Brain (organoid and tissue), 16 donors: ENCODE measurements at places on chromosomes 7 and 10. TPM values are rescaled to one million over a fixed set of nuclear protein-coding genes. Genes with fewer than 3 reads are reported as not detected.

DNA sequence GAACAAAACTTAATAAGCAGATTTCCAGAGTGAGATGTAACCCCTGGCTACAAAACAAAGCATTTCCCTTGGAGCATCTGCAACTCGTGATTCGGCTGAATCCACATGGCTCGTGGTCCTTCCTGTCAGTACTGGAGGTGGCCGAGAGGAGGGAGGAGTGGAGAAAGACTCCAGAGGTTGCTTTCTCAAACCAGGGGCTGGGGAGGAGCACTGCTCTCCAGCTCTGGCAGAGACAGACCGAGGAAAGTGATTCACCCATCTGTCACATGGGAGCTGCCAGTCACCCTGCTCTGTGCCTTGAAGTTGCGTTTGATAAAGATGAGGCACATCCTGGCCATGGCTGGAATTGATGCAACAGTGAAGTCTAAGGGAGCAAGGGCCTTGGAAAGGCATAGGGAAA, 72.7 kb downstream of the COL13A1 start:
- DNase-seq = no peak

DNA sequence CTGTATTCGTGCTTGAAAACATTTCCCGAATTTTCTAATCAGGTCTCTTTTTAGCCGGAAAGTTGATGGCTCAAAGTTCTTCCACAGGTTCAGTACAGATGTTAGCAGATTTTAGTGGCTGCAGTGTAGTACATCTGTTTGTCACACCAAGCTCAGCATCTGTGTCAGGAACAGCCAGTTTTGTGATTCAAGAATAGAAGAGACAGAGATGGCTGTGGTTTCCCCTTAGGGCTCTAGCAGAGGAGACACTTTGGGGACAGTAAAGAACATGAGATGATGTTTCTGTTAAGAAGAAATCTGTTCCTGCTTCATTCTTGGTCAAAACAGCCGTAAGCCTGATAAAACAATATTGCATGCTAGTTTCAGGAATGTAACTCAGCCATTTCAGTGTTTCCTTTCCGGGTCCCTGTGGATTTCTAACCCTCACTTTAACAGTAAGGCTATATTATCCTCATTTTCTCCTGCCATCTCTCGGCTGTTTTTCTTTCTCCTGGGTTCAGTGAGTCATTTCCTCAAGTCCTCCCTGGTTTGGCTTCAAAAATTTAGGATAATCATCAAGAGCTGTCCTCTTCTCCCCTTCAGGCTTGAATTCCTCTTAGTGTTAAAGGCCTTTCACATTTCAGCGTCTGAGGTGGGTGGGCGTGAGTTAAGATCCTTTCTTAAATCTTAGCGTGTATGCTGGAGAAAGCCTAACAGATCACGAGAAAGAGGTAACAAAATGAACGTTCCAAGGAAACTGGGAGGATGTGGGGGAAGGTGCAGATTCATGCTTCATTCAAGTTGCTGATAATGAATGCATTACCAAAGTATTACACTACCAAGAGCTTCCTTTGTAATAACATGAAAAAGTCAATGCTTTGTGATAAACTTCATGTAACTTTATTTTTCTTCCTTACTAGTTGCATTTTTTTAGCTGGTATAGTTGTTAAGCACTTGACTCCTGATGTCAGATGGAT, 37.1 kb upstream of the BICC1 start:
- DNase-seq = no peak

DNA sequence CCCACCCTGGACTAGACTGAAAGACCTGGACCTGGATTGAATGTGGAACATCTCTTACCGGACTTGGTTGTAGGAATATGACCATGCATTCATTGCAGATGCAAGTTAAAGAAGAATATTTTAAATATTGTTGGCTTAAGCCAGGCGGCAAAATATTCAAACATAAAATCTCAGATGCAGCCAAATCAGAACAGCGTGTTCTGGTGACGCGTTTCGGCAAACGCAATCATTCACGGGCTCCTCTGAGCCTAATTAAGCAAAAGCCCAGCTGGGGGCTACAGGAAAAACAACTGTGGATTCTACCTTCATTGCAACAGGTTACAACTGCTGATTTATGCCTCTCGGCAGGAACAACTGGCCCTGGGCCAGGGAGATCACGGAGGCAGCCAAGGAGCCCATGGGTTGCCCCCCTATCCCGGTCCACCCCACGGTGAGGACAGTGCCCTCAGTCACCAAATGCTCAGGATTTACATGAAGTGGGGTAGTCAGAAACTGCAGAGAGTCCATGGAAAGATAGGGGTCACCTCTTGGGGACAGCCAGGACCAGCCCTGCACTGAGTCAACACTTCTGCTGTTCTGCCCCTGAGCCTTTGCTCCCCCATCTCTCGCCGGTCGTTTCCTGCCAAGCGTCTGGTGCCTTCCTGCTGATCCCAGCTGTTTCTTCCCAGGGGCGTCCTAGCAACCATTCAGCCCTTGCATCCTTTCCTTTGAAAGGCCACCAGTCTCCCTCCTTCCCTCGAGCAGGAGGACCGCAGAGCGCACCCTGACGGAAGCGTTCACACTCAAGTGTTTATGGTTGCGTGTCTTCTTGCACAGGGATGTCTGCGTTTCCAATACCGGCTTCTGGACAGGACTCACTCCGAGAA, 64.4 kb upstream of the SFMBT2 start:
- DNase-seq = peak; percentile 83

The DDIT4 gene
- polyA plus RNA-seq = 121 TPM

GRCh38 chr7:88205179-88205578, 14.7 kb downstream of the SRI start:
- no peak for DNase-seq

DNA sequence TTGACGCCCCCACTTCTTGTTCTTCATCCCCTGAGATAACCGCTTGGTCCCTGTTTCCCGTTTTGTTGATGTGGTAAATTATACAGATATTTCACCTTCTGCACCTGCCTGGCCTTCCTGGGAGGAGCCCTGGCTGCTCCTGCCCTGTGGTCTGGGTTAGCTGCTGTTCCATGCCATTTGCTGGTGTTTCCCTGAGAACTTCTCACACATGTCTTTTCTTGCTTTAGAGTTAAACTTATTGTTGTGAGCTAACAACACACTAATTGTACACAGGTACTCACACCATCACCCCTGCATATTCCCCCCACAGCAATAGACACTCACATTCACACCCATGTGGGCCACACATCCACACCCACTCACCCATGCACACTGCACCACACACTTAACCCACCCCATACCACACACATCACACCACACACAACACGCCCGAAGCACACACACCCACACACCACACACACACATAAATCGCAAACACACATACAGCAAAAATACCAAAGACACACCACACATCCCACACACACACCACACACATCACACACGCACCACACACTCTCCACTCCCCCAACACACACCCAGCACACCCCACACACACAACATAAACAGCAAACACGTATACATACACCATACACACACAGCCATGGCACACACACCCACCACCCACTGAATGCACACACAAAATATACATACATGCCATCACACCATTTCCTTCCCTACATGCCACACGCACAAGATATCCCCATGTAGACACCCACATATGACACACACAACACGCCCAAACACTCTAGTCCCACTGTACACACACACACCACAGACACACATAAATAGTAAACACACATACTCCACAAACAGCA, 19.4 kb upstream of the ANTXRL start:
- DNase-seq = no peak

The FKBP6 gene
- not detected for polyA plus RNA-seq

The RBM20 gene
- 0.17 TPM for polyA plus RNA-seq

- DNase-seq = no peak
These were observed 15.4 kb downstream of the ZNF316 start for GRCh38 chr7:6652446-6653011.

- no peak for DNase-seq
These were observed 276.6 kb upstream of the GHITM start for GRCh38 chr10:83862723-83863122.

GRCh38 chr10:69952821-69953221, 99.8 kb upstream of the MACROH2A2 start:
- DNase-seq = peak; percentile 13

DNA sequence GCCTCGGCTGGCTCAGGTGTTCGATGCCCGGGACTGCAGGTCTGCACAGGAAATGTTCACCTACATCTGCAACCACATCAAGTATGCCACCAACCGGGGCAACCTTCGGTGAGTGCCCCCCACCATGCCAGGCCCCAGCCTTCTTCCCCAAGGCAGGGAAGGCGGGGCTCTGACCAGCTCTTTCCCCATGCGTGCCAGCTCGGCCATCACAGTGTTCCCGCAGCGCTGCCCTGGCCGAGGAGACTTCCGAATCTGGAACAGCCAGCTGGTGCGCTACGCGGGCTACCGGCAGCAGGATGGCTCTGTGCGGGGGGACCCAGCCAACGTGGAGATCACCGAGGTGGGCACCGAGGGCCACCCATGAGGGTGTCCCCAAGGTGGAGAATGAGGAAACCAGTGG, 7.5 kb downstream of the NOS3 start:
- DNase-seq = no peak

- no peak for DNase-seq
These were observed 12.0 kb upstream of the MEST start for GRCh38 chr7:130479716-130480400.

- DNase-seq = no peak
These were observed 248.4 kb downstream of the WDR11 start for GRCh38 chr10:121099592-121099991.

The LLCFC1 gene
- not detected for polyA plus RNA-seq

The PUS7 gene
- polyA plus RNA-seq = 6.3 TPM
